H1 (cell line): ENCODE measurements at places on chromosomes 5 and 9.

- DNase-seq, result no peak
Observed at GRCh38 chr5:37787742-37788141, 52.1 kb downstream of the GDNF start.

DNA sequence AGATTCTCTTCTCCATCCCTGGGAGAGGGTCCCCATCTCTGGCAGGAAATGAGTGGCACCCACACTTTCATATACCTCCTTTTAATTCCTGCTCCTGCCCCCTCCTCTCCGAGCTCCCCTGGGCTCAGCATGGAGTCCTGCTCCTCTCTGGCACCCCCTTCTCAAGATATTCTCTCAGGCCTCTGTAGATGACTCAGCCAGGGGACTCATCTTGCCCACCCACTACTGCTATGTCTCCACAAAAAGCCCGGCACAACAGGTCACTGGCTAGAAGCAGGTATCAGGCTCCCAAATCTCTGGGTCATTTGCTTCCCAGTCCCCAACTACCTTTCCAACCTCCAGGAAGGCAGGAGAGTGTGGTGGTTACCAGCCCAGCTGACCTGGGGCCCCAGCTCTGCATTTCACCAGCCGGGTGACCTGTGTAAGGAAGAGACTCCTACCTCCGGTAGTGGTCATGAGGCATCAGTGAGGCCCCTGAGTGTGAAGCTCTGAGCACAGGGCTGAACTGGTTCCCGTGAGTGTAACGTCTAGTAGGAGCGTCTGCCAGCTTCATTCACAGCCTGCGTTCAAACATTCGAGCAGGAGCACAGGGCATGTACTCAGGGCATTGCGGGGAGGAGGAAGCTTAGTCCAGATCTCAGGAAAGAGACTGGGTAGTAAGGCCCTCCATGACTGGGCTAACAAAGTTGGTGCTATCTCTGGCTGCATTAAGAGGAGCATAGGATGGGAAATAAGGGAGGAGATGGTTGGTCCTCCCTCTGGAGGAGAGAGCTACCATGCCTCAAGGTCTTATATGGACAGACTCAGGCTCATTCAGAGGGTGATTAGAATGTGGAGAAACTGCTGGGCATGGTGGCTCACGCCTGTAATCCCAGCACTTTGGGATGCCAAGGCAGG is 63.7 kb downstream of the LMX1B start:
- DNase-seq, result no peak

DNA sequence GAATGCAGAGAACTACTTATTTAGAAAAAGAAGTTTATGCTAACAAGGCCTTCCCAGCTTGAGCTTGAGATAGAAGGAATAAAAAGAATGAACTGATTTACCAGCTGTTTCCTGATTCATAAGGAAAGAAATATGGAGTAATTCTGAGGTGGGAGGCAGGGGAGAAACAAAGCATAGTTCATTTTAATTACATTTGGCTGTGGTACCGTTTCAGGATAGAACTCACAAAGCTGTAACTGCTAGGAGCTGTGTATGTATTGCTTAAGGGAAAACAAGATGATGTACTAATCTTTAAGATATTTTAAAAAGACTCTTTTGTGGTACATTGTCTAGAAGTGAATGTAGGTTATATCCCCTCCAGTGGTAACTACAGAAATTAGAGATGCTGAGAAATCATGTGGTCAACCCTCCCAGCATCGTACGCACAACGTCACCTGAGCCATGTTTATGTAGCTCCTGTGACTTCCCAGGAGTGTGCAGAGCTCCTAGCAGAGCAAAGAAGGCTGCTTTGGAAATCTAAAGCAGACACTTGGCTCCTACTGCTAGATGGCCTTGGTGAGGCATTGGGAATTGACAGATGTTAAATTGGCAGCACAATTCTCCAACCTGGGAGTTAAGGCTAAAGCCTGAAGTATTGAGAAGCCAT is 208.3 kb upstream of the VLDLR start:
- no peak for DNase-seq

GRCh38 chr5:162202285-162202880 is 134.8 kb downstream of the GABRG2 start:
- DNase-seq, result no peak

GRCh38 chr9:17398350-17398749 is 180.5 kb upstream of the SH3GL2 start:
- no peak for DNase-seq

GRCh38 chr9:76456202-76456926 is 2.6 kb upstream of the GCNT1 start:
- DNase-seq, result no peak

GRCh38 chr5:126508962-126509279 is 85.7 kb downstream of the GRAMD2B start:
- DNase-seq, result no peak

GRCh38 chr5:144478565-144478964 is 307.9 kb downstream of the KCTD16 start:
- no peak for DNase-seq

GRCh38 chr9:125074976-125075375 is 68.4 kb downstream of the SCAI start:
- DNase-seq, result no peak

- DNase-seq, result no peak
Observed at GRCh38 chr9:71680189-71680980, 87.9 kb downstream of the CEMIP2 start.

- DNase-seq, result no peak
Observed at GRCh38 chr5:138604176-138604785, 29.1 kb upstream of the HSPA9 start.

DNA sequence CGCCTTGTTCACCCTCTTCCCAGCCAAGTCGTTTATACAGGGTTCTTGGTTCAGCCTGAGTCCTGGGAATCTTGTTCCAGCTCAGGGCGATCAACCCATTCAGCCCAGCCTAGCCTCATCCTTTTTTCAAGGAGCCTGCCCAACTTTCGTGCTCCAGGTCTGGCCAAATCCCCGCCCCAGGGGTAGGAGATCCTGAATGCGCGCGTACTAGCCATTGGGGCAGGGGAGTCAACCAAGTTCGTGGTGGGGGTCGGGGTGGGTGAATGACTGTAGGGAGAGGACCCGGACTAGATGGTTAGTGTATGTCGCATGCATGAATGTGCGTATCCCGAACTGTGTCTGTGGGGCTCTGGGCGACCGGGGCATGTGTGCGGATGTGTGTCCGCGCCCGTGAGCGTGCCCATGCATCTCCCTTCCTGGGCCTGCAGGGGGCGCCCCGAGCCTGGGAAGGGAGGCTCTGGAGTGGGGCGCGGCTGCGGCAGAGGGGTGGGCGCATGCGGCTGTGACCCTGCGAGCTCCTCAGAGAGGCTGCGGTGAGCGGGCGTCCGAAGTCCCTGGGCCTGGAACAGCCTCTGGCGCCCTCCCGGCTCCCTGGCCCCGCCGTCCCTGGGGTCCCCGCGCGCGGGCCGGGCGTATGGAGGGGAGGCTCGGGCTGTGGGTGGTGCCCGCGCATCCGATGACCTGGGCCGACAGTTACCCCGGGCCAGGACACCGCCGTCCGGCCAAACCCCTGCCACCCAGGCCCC is 8.7 kb downstream of the CCL21 start:
- DNase-seq, result peak; percentile 36

DNA sequence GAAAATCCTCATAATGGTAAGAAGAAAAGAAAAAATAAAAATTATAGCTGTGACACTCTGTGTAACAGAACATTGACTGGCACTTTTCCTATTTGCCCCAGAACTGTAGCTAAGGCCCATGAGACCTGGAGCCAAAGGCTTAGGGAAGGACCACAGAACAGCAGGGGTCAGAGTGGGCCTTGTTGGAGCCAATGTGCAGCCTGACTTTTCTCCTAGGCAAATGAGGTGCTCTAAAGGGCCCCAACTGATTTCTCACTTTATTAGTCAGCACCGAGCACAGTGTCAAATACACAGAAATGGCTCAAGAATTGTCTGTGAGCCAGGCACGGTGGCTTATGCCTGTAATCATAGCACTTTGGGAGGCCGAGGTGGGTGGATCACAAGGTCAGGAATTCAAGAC is 4.0 kb upstream of the MEGF9 start:
- no peak for DNase-seq

DNA sequence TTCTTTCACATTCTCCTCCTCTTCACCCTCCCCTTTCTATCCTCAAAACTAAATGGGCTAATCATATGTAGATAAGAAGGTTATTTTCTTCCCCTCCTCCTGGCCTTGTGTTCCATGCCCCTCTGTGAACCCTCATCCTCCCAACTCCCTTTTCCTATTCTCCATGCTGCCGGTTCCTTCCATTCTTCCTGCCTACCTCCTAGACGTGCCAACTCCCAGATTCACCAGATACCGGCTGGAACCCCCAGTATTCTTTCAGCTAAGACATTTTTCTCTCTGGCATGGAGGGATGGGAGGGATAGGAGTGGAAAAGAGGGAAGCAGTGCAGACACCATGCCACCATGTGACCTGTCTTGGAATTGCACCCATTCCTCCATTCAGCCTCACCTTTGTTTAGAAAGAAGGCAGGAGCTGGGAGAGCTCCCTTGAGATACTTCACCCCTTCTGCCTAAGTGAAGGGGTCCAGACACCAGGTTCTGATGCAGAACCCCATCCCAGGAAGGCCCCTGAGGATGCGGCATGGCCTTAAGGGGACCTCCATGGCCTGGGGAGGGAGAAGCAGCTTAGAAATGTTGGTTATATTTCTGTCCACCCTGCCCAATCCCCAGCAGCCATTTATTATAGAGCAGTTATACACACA is 4.8 kb downstream of the DNAJB5 start:
- no peak for DNase-seq

- DNase-seq, result no peak
Observed at GRCh38 chr9:130707225-130707976, 13.8 kb downstream of the EXOSC2 start.

DNA sequence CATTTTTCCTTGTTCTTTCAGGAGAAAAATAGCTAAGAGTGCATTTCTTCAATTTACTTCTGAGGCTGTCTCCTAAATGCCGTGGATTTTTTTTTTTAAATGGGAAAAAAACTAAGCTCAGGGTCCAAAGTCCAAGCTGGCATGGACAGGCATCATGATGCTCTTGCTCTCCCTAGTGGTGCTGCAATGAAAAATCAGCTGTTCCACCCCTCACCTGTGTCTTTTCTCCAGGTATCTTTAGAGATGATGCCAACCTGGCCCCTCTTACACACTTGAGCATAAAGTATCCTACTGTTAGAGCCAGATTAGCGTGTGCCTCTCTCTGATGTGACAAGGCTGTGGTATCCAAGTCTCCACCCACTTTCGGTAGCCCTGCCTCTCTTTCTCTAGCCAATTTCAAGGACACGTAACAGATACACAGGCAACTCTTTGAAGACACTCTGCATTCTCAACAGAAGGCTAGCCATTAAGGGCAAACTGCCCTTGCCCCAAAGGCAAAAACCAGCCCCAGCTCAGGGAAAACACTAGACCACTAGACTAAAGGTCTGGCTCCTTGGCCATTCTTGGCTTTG is 208.8 kb downstream of the SAXO1 start:
- no peak for DNase-seq

GRCh38 chr9:34454571-34455065 is 3.8 kb downstream of the FAM219A start:
- DNase-seq, result no peak

DNA sequence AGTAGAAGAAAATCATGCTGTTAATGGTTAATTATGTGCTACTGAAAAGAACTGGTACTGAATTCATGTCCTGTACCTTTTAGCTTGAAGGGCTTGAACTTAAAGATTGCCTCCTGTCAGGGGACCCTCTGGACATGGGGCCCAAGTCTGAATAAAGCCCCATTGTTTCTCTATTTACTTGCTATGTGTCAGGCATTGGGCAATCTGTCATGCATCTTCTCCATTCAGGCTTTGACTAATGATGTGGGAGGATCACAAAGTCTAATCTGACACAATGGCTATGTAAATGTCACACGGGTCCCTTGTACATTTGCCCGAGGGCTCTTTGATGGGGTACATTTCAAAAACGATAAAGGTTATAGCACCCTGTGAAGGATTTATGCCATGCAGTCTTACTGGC is 64.0 kb upstream of the TUSC1 start:
- DNase-seq, result no peak
